Astrocyte (in vitro differentiated cells and primary cell): ENCODE measurements at places on chromosomes 1 and 21.

- peak; percentile 56 for DNase-seq
These were observed 31.2 kb upstream of the IFNAR2 start for GRCh38 chr21:33198346-33199099.

GRCh38 chr21:15422783-15423182, 307.0 kb upstream of the USP25 start:
- DNase-seq, result peak; percentile 98

GRCh38 chr1:41632781-41633575, 148.5 kb upstream of the EDN2 start:
- DNase-seq, result no peak

- DNase-seq, result peak; percentile 18
These were observed 157.8 kb upstream of the DPYD start for GRCh38 chr1:98078596-98078995.

- DNase-seq, result no peak
These were observed 10.6 kb downstream of the PLA2G2F start for GRCh38 chr1:20149601-20150325.

DNA sequence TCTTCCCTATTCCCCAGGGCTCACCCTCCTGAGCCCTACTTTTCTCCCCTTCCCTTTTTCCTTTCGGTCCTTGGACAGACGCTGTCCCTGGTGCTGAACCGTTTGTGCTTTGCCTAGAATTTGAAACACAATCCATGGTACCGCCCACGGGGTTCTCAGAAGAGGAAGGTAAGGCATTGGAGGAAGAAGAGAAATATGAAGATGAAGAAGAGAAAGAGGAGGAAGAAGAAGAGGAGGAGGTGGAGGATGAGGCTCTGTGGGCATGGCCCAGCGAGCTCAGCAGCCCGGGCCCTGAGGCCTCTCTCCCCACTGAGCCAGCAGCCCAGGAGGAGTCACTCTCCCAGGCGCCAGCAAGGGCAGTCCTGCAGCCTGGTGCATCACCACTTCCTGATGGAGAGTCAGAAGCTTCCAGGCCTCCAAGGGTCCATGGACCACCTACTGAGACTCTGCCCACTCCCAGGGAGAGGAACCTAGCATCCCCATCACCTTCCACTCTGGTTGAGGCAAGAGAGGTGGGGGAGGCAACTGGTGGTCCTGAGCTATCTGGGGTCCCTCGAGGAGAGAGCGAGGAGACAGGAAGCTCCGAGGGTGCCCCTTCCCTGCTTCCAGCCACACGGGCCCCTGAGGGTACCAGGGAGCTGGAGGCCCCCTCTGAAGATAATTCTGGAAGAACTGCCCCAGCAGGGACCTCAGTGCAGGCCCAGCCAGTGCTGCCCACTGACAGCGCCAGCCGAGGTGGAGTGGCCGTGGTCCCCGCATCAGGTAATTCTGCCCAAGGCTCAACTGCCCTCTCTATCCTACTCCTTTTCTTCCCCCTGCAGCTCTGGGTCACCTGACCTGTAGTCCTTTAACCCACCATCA, 10.4 kb downstream of the BCAN start:
- no peak for DNase-seq

- DNase-seq, result no peak
These were observed 118.2 kb downstream of the OSBPL9 start for GRCh38 chr1:51734896-51735745.

DNA sequence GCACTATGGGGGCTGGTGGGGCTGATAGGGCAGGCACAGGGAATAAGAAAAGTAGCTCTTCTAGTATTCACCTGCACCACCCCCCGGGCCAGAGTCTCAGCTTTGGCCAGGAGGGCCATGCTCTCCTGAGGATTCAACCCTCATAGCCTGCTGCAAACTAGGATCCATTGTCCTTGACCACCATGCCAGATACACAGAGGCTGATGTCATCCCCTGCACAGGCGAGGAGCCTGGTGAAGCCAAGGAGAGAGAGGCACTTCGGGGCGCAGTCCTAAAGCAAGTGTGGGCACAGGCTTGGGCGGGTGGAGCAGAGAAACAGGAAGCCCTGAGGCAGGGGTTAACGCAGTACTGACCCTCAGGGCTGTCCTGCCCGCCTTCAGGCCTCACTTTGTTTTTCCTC, 29.5 kb downstream of the TMEM53 start:
- DNase-seq, result no peak

GRCh38 chr1:2251786-2252185, 23.7 kb downstream of the SKI start:
- no peak for DNase-seq

DNA sequence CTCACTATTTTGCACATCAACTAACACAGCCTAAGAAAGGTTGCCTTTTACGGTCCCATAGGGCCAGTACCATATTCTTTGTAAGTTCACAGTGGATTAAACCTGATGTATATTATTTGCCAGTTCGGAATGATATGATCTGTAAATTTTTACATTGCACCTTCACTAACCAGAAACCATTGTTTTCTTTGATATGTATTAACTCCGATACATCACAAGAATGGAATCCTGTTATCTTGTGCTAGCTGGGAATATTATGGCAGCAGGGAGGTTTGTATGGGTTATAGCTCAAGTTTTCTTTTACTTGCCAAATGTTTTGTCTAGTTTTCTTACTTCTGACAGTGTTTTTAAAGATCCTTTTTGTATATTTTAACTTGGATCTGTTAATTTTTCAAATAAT, 51.4 kb upstream of the S1PR1 start:
- DNase-seq, result peak; percentile 65
